ENCODE measurements at places on chromosomes 3 and 15.

GRCh38 chr3:120795017-120795648 is 52.6 kb downstream of the GTF2E1 start:
- DNase-seq, result peak; percentile 75

- no peak for DNase-seq
Observed at GRCh38 chr3:122912772-122913538, 114.6 kb downstream of the SEMA5B start.

GRCh38 chr3:115659253-115660220 is 36.2 kb downstream of the GAP43 start:
- DNase-seq, result no peak

DNA sequence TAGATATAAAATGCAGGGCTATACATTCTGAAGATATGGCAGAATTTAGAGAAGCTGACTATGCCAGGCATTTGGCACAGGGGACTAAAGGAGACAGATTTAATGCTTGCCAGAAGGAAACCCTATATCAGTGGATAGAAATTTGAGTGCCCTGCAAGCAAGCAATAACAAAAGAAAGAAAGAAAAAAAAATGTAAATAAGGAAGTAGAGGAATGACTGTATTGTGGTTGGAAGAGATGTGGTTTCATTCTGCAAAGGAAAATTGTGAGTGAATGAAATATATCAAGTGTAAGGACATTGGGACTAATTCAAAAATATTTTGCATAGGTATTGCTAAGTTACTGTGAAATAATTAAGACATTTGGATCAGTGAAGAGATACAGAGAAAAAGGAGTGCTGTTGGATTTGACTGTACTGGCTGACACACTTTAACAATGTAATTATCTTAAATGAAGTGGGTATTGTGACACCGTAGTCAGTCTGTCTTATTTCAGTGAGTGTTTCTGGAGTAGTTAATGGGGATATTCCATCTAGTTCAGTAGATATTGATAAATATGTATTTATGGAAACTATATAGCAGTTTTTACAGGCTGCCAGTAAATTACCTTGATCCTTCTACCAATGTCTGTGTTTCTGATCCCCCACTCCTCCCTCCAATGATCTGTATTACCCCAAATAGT is 418.2 kb downstream of the CNTN4 start:
- DNase-seq, result no peak

GRCh38 chr15:27832237-27832596 is 266.9 kb downstream of the OCA2 start:
- DNase-seq, result no peak

GRCh38 chr15:31214864-31215489 is 111.7 kb upstream of the KLF13 start:
- DNase-seq, result no peak

DNA sequence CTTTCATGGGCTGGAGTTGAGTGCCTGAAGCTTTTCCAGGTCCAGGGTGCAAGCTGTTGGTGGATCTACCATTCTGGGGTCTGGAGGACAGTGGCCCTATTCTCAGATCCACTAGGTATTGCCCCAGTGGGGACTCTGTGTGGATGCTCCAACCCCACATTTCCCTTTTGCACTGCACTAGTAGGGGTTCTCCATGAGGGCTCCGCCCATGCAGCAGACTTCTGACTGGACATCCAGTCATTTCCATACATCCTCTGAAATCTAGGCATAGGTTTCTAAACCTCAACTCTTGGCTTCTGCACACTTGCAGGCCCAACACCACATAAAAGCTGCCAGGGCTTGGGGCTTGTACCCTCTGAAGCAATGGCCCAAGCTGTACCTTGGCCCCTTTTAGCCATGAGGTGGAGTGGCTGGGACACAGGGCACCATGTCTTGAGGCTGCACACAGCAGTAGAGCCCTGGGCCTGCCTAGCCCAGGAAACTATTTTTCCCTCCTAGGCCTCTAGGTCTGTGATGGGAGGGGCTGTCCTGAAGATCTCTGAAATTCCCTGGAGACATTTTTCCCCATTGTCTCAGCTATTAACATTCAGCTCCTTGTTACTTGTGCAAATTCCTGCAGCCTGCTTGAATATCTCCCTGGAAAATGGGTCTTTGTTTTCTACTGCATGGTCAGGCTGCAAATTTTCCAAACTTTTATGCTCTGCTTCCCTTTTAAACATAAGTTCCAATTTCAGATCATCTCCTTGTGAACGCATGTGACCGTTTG is 6.0 kb upstream of the HACD2 start:
- no peak for DNase-seq

- no peak for DNase-seq
Observed at GRCh38 chr3:158709666-158710083, 22.6 kb downstream of the RARRES1 start.

DNA sequence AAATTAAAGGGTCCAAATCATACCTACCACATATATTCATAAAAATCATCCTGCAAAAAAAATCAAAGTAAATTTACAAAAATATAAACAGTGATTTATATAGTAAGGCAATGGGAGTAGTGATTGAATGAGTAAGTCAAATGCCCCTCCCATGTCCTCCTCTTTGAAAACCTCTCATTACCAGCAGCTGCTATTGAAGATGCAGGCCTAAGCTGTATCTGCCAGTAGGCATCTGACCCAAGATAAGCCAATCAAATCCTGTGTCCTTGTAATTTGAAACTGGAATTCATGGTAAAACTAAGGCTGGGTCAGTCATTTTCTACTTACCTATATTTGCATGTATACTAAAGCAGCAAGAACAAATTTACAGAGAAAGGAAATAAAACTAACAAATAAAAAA is 60.4 kb upstream of the POU1F1 start:
- no peak for DNase-seq

DNA sequence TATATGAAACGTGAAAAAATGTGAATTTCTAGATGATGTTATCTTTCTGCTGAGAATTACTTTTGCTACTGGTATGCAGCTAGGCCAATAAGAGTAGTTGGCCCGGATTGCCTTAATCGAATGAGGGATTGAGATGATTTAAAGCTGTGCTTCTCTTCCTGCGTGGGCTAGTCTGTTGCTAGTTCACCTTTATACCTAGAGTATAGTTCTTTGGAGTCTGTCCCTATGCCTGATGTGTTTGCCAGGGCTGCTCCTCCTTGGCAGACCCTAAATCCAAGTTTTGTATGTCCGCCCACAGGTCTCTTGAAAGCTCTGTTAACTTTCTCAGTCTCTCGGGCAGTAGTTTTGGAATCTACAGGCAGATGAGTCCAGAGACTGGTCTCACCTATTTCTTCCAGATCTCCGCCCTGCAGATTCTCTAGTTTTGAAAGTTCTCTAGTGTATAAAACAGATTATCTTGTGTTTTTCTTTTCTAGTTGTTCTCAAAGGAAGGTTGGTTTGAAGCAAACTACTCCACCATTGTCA is 64.9 kb downstream of the MEF2A start:
- no peak for DNase-seq

- no peak for DNase-seq
Observed at GRCh38 chr3:169822540-169822939, 9.8 kb upstream of the LRRC34 start.

GRCh38 chr3:42601896-42602581 is 1.6 kb downstream of the NKTR start:
- no peak for DNase-seq

GRCh38 chr3:124117486-124117885 is 125.6 kb upstream of the ROPN1 start:
- no peak for DNase-seq

GRCh38 chr3:182238126-182238525 is 526.4 kb downstream of the SOX2 start:
- DNase-seq, result no peak

GRCh38 chr3:5184499-5184898 is 3.0 kb upstream of the EDEM1 start:
- no peak for DNase-seq

DNA sequence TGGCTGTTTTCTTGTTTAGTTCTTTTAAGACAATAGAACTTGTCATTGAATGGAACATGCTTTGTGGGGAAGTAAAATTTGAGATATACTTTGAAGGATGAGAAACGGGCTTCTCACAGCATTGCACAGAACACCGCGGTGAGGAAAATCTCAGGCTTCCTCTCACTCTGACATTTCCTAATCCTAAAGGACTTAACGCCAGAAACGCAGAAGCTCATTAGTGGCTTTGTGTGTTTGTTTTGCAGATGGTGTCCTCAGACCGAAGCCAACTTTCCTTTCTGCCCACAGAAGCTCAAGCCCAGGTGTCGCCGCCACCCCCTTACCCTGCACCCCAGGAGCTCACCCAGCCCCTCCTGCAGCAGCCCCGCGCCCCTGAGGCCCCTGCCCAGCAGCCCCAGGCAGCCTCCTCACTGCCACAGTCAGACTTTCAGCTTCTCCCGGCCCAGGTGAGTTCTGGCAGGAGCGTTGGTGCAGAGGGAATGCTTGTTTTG is 78.9 kb upstream of the BLM start:
- no peak for DNase-seq

DNA sequence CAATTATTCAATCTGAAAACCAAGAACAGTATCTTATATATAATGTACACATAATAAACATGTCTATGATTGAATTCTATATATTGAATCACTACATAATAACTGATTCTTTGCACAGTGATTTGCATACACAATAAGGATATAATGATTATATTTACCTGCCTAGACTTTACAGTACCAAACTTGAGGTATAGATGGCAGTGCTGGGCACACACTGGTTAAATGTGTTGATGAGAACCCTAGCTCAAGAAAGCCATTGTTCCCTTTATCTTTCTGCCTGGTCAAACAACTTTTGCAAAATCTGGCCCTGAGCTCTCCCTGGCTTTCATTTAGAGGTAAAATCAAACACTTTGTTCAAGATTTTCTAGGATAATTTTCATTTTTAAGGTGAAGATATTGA is 697.7 kb downstream of the TUSC7 start:
- DNase-seq, result no peak

DNA sequence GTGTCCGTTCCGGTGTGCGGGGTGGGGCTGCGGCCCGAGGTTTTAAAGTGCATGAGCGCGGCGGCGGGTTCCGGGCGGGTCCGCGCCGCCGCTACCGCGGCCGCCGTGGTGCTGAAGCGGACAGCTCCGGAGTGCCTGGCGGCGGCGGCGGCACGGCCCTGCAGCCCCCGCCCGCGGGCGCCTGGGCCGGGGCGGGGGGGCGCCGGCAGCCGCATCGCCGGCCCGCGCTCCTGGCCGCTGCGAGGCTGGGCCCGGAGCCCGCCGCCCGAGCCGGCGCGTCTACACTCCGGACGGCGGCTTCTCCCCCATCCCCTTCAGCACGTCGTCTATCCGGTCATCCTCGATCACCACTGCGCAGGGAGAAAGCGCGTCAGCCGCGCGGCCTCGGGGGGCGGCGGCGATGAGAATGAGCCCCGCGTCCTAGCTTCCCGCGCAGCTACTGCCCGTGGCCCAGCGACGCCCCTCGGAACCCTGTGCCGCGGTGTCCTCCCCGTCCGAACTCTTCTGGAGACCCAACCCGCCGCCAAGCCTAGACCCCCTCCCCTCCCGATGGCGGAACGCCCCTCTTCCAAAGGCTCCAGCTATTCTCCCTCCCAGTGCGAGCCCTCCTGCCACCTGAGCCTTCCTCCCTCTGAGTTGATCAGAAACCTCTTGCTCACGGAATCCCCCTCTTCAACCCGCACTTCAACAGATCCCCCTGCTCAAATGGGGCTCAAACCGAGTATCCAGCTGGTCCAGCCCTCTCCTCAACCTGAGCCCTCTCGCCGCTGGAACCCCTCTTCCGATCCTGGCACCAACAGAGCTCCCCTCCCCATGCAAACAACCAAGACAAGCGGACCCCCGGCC is 1.3 kb downstream of the CAMK2N2 start:
- peak; percentile 35 for DNase-seq

DNA sequence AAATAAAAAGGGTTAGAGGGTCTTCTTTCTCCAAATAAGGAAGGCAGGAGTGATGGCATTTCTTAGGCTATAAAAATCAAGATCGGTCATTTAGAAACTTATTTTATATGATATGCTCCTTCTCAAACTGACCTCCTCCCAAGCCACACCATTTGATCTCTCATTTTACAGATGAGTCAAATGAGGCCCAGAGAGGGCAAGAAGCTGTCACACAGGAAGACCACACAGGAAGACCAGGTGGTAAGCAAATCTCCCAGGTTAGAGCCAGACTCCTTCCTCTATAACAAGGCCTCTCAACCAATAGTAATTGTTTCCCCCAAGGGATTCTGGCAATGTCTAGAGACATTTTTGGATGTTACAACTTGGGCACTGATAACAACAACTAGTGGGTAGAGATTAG is 13.8 kb downstream of the TLE3 start:
- no peak for DNase-seq

GRCh38 chr3:152258448-152259393 is 10.0 kb upstream of the MBNL1 start:
- DNase-seq, result peak; percentile 73

GRCh38 chr3:119582178-119582577 is 2.9 kb downstream of the ADPRH start:
- DNase-seq, result no peak

GRCh38 chr3:123447749-123448517 is 957 bp downstream of the ADCY5 start:
- DNase-seq, result peak; percentile 11

- no peak for DNase-seq
Observed at GRCh38 chr3:131072099-131072559, 45.5 kb downstream of the NEK11 start.

- DNase-seq, result no peak
Observed at GRCh38 chr3:123388811-123389627, 59.9 kb downstream of the ADCY5 start.

DNA sequence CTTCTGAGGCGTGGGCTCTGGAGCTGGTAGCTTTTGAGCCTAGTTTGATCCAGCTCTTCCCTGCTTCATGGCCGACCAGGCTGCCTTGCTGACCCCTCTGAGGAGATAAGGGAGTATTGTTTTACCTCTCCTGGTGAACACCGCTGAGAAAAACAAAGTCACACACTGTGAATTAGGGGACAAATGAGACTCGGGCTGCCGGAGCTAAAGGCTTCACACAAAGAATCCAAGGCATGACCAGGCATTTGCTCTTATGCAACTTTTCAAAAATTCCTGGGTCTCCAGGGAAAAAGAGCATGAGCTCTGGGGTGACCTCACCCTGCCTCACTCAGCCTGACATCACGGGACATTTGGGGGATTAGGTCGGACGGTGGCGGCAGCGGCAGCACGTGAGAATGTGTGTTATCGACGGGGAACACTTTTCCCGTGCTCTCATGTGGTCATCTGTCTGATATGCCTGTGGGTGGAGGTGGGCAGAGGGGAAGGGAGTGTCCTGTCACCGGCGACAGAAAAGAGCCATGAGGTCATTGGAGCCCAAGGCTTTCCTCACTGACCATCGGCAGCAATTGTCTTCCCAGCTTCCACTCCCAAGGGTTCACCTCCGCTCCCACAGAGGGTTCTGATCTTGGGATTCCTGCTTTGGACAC is 61.0 kb downstream of the TMEM44 start:
- no peak for DNase-seq

GRCh38 chr15:88663141-88663621 is 24.4 kb downstream of the ISG20 start:
- no peak for DNase-seq

GRCh38 chr3:94548581-94549316 is 485.9 kb downstream of the NSUN3 start:
- DNase-seq, result no peak
